ENCODE measurements at places on chromosomes 12 and 14.

GRCh38 chr14:79841433-79841832, 369.9 kb downstream of the DIO2 start:
- DNase-seq, result no peak

DNA sequence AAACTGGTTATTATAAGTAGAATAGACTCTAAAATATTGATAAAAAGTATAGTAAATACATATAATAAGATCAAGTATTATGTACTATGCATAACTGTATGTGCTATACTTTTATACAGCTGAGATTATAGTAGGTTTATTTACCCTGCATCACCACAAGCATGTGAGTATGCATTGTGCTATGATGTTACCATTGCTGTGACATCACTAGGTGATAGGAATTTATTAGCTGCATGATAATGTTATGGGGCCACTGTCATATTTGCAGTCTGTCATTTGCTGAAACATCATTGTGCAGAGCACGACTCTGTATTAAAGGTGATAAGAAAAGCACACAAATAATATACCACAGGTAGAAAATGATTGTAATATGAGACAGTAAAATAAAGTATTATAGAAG, 385.6 kb downstream of the ZFP36L1 start:
- no peak for DNase-seq

DNA sequence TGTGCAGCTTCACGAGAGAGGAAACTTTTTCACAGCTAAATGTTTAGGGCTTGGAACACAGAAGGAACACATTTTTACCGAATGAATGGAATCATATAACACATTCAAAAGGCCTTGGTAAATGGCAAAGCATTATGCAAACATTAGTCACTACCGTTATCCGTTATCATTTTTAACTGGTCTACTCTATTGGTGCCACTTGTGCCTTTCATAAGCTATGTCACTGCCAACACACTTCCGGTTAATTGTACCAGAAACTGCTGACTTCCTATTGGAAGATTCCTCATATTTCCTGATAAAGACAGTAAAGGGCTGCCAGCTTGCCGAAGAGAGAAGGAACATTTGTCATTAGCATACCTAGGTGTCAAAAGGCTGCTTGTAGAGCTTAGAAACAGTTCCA, 169.2 kb downstream of the APAF1 start:
- DNase-seq, result peak; percentile 19

DNA sequence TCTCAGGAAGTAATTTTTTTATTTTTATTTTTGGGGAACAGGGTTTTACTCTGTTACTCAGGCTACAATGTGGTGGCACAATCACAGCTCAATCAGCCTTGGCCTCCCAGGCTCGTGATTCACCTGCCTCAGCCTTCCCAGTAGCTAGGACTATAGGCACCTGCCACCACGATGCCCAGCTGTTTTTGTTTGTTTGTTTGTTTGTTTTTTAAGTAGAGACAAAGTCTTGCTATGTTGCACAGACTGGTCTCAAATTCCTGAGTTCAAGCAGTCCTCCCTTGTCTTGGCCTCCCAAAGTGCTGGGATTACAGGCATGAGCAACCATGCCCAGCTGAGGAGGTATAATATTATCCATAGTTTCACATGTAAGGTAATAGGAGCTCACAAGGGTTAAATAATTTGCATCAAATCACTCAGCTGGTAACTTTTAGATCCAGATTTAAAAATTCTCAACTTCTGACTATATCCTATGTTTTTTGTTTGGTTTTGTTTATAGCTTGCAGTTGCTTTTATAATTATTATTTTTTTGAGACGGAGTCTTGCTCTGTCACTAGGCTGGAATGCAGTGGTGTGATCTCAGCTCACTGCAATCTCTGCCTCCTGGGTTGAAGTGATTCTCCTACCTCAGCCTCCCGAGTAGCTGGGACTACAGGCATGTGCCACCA, 629.3 kb downstream of the DIO2 start:
- DNase-seq, result no peak

DNA sequence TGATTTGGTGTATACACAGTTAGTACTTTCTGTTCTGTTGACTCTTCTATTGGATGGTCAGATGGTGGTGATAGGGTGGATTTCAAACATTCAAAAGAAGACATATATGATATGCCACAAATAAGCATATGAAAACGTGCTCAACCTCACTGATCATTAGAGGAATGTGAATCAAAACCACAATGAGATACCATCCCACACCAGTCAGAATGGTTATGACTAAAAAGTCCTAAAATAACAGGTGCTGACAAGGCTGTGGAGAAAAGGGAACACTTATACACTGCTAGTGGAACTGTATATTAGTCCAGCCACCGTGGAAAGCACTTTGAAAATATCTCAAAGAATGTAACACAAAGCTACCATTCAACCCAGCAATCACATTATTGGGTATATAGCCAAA, 425.5 kb downstream of the C12orf50 start:
- DNase-seq, result no peak

DNA sequence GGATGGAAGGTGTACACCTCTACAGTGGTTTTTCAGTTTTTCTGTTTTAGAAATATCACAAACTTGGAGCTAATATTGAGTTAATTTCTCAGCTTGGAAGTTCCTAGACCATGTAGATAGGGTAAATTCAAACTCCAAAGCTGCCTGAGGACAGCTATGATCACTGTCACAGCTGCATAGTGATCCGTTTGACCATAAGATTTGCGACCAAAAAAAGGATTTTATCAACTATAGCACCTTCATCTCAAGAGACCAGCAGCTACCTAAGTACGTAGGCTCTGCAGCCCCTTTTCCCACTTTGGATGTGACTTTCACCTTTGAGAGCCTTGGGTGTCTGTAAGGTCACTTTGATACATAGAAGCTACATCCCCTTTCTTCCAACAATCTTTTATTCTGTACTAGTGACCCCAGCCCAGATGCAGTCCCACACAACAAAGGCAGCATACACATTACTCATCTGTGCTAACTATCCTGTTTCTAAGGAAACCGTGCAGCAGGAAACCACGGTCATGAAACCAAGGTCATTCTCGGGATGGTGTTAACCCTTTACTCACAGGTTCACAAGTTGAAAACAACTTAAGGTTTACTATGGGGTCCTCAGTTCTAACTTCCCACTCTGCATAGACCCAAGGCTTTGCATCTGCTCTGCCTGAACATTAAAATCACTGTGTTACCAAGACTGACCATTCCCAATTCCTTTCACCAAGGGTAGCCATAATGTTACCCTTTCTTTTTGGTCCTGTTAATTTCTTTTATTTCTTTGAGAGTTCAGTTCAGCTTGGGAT, 75.4 kb downstream of the IFT81 start:
- peak; percentile 47 for DNase-seq

All from fibroblast of the aortic adventitia (primary cell).